ENCODE measurements at places on chromosomes 3 and 15. TPM values are rescaled to one million over a fixed set of nuclear protein-coding genes. Genes with fewer than 3 reads are reported as not detected.

The CCDC13 gene
- 0.46 TPM for total RNA-seq

The TPRG1 gene
- 0.23 TPM for total RNA-seq

The XIRP1 gene
- total RNA-seq: 0.32 TPM

The SRP14 gene
- 261 TPM for total RNA-seq

The IGF2BP2 gene
- total RNA-seq: 10.8 TPM

The TYRO3 gene
- total RNA-seq: 14.4 TPM

The GOLGA6L10 gene
- total RNA-seq: 0.50 TPM

The ABI3BP gene
- 0.91 TPM for total RNA-seq

The TLR9 gene
- 0.09 TPM for total RNA-seq

The ZNF385D gene
- total RNA-seq: not detected

The NOX5 gene
- 0.16 TPM for total RNA-seq

The SERPINI2 gene
- total RNA-seq: not detected

The IL5RA gene
- not detected for total RNA-seq

The TMEM40 gene
- total RNA-seq: 0.52 TPM

The TF gene
- 3.9 TPM for total RNA-seq

The GREM1 gene
- 4.7 TPM for total RNA-seq

The MAP1A gene
- 0.85 TPM for total RNA-seq

The RBPMS2 gene
- 6.1 TPM for total RNA-seq

The TM6SF1 gene
- 0.10 TPM for total RNA-seq

The OXTR gene
- 10.4 TPM for total RNA-seq

The FSIP1 gene
- total RNA-seq: 0.65 TPM

The POLG gene
- total RNA-seq: 62.6 TPM

The LMAN1L gene
- total RNA-seq: not detected

The NANOGP8 gene
- not detected for total RNA-seq

The TAGLN3 gene
- total RNA-seq: not detected

The KAT2B gene
- total RNA-seq: 7.3 TPM

The GOLGA8K gene
- total RNA-seq: 0.56 TPM

The MPI gene
- total RNA-seq: 38.6 TPM

The BDH1 gene
- total RNA-seq: 4.2 TPM

The ATP2B2 gene
- total RNA-seq: 0.11 TPM

The IP6K1 gene
- 21.3 TPM for total RNA-seq

The ZNF148 gene
- 6.8 TPM for total RNA-seq

The CSPG5 gene
- total RNA-seq: 1.2 TPM

The ACTRT3 gene
- 2.4 TPM for total RNA-seq

The HEG1 gene
- 10.6 TPM for total RNA-seq

The DUOX1 gene
- total RNA-seq: not detected

The STRIT1 gene
- not detected for total RNA-seq

The PPIB gene
- total RNA-seq: 742 TPM

The AZI2 gene
- total RNA-seq: 46.1 TPM

The MUC20 gene
- total RNA-seq: 0.75 TPM

The IL17RB gene
- 0.96 TPM for total RNA-seq

The CLDN18 gene
- total RNA-seq: not detected

The GABRB3 gene
- 76.9 TPM for total RNA-seq

The IGSF10 gene
- total RNA-seq: 0.51 TPM

The AHSG gene
- 0.16 TPM for total RNA-seq

The CHRNB4 gene
- 1.1 TPM for total RNA-seq

The STX19 gene
- total RNA-seq: not detected

The TMCO5A gene
- not detected for total RNA-seq

The SUSD5 gene
- 3.4 TPM for total RNA-seq

The GOLGA8R gene
- total RNA-seq: 0.15 TPM

The SHC4 gene
- 0.80 TPM for total RNA-seq

The ADGRG7 gene
- not detected for total RNA-seq

The UROC1 gene
- not detected for total RNA-seq

Measured in A549 treated with GW870086 at 1 μM for 4 hours (cell line).